Activated naive CD4-positive, alpha-beta T cell treated with anti-CD3 and anti-CD28 coated beads for 36 hours (primary cell): ENCODE measurements at places on chromosomes 5 and 9. TPM values are rescaled to one million over a fixed set of nuclear protein-coding genes. Genes with fewer than 3 reads are reported as not detected.

GRCh38 chr5:169164481-169164925 is 136.4 kb downstream of the SLIT3 start:
- no peak for DNase-seq

DNA sequence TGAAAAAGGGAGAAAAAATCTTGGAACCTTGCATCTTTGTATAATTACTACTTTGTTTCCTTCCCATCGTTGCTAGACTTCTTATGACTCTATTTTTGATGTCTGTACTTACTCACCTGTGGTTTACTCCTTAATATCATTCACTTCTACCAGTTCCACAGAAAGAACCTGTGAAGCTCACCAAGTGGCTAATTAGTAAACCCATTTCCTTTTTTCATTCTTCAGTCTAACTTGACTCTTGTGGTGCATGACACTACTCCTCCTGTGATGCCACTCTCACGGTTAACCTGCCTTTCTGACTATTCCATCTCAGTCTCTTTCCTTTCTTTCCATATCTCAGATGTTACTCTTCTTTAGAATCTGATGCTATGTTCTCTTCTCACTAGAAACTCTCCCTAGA is 14.6 kb downstream of the RECK start:
- DNase-seq: no peak

DNA sequence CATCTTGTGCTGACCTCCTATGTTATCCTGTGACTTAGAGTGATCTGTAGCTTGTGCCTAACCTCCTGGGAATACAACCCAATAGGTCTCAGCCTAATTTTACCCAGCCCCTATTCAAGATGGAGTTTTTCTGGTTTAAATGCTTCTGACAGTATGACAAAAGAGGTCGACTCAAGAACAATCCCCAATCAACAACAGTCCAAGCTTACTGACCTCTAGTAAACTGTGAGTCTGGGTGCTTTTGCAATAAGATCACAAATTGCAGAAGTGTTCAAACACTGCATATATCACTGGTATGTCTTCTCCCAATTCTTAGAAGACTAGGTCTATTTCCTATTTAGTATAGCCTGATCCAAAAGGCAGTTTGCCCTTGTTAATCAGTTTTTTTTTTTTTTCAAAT is 323.5 kb upstream of the PTGER4 start:
- no peak for DNase-seq

- no peak for DNase-seq
These were observed 88.1 kb downstream of the KIF4B start for GRCh38 chr5:155101697-155102096.

GRCh38 chr5:173896631-173897030 is 8.5 kb downstream of the CPEB4 start:
- DNase-seq: no peak

DNA sequence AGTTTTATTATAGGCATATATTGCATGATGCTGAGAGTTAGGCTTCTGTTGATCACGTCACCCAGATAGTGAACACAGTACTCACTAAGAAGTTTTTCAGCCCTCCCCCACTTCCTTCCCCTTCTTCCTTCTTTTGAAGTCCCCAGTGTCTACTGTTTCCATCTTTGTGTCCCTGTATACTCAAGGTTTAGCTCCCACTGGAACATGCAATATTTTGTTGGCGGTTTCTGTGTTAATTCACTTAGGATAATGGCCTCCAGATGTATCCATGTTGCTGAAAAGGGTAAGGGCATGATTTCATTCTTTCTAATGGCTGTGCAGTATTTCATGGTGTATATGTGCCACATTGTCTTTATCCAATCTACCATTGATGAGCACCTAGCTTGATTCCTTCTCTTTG is 764.3 kb downstream of the MTRR start:
- no peak for DNase-seq

DNA sequence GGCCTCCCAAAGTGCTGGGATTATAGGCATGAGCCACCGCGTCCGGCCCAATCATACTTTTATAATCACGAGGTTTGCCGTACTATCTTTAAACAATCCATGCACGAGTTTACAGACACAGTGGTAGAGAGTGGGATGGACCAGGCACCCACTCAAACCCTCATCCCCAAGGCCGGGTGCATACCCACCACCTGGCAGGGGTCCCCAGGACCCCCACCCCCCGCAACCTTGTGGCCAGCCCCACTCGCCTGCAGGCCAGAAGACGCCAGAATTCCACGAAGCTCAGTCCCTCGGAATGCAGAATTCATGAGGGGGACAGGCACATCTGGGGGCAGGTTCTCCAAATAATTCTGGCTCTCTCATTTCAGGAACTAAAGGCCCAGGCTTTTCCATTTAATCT is 17.1 kb downstream of the NACC2 start:
- DNase-seq: no peak

Gene CDKN2B
- total RNA-seq: not detected

GRCh38 chr5:123156577-123157296 is 67.7 kb downstream of the PRDM6 start:
- no peak for DNase-seq

DNA sequence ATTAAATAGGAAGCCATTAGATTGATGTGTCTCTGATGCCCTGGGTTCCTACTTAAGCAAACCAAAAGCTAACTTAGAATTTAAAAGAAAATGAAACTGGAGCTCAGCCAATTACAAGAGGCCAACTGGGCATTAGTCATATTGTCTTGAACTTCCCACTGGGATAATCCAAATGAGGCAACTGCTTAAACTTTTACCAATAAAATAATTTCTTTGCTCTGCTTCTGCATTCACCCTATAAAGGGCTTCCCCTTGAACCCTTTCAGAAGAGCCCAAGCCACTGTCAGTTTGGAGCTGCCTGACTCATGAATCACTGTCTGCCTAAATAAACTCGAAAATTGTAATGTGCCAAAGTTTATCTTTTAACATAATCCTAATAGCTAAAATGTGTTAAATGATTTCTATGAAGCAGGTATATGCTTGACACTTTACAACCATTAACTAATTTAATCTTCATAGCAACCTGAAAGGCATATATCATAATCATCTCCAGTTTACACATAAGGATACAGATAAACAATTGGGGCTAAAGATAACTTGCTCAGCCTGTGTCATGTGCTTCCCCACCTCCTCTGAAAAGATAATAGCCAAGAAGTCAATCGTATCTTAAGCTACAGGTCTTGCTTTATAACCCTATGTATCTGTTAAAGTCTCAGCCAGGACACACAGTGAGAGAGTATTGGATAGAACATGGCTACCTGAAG is 11.5 kb downstream of the GPR150 start:
- no peak for DNase-seq
